ENCODE measurements at places on chromosomes 11 and 22. TPM values are rescaled to one million over a fixed set of nuclear protein-coding genes. Genes with fewer than 3 reads are reported as not detected.

GRCh38 chr11:116736763-116737162, 36.0 kb downstream of the BUD13 start:
- DNase-seq = no peak

The EWSR1 gene
- 95.3 TPM for total RNA-seq

GRCh38 chr11:119551420-119552105, 128.6 kb upstream of the THY1 start:
- no peak for DNase-seq

- DNase-seq = no peak
Measured at GRCh38 chr11:4887591-4887990, 5.9 kb downstream of the OR51T1 start.

- DNase-seq = no peak
Measured at GRCh38 chr11:18471995-18472394, 16.3 kb downstream of the LDHAL6A start.

DNA sequence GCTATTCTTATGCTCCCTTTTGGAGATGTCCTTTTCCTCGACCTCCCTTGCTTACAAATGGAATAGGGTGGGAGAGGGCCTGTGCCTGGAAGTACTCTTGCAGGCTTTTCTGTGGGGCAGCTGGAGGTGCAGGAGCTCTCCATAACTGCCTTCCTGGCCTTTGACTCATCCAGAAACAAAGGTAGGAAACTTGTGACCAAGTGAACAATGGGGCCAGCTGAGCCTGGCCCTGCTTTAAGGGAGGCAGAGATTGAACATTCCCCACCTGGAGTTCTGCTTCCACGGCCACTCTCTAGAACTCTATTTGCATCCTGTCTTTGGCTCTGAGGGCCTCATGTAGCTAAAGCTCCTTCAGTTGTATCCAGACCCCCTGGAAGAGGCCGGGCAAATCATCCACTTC, 5.1 kb upstream of the LYVE1 start:
- no peak for DNase-seq

The C1QTNF5 gene
- total RNA-seq = 5.8 TPM

The TMPRSS6 gene
- 40.7 TPM for total RNA-seq

DNA sequence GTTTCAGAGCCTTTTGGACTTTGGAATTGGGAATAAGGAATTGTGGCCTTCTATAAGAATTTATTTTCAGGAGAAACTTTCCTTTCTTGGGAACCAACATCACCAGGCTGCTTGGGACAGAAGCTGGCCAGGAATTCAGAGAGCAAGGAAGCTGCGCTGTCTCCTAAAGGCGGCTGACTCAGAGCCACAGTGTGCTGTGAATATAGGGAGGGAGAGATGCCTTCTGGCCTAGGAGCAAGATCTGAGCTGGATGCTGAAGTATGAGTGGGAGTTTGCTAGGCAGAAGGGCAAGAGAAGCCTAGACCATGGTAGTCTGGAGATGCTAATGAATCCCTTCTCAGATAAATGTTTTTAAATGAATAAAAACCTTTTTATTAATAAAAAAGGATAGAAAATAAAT, 213.7 kb upstream of the TBCEL start:
- DNase-seq = no peak

DNA sequence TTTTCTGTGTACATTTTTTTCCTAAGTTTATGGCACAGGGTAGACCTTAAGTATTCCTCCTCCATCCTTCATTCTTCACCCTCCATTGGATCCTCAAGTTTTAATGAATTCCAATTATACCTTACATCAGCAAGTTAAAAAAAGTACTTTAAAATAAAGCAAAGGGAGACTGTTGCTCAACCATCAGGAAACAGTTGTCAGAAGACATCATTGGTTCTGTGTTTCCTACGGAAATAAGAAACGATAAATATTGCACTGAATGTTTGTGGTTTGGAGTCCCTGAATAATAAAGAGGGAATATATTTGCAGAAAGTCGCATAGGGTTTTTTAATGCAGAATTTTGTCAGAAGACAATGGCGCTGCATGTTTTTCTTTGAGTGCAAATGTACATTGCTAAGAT, 28.1 kb upstream of the LDHA start:
- no peak for DNase-seq

GRCh38 chr11:61704838-61705237, 24.6 kb downstream of the DAGLA start:
- DNase-seq = no peak

DNA sequence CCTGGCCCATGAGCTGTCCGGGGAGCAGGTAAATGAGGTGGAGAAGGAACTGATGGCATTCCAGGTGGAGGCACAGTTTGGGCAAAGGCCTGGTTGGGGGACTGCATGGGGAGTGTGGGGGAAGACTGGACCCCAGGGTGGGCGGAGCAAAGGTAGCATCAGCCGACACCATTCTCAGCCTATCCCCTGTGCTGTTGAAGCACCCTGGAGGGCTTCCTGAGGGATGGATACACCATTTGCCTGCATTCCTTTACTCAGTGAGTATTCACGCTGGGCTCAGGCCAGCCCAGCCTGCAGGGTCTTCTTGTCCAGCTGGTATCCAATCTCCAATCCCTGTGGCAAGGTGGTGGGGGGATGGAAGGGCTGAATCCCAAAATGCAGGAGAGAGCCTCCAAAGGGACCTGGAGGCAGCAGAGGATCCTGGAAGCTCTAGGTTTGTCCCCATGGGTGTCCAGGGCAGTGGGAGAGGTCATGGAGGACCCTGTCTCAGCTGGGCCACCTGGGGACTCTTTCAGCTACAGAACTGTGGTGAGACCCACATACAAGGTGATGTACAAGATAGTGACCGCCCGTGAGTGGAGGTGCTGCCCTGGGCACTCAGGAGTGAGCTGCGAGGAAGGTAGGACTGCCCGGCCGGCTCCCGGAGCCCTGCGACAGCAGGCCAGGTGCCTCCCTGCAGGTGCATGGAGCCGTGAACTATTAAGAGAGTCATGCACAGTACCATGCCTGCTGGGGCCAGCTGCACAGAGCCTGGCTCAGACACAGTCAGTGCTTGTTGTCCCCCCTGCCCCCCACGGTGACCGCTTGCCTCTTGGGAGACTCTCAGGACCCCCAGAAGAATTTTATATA, 9.5 kb downstream of the EMID1 start:
- no peak for DNase-seq

- no peak for DNase-seq
Measured at GRCh38 chr11:69963533-69964246, 114.4 kb upstream of the ANO1 start.
